ENCODE measurements at places on chromosomes 5 and 9.

DNA sequence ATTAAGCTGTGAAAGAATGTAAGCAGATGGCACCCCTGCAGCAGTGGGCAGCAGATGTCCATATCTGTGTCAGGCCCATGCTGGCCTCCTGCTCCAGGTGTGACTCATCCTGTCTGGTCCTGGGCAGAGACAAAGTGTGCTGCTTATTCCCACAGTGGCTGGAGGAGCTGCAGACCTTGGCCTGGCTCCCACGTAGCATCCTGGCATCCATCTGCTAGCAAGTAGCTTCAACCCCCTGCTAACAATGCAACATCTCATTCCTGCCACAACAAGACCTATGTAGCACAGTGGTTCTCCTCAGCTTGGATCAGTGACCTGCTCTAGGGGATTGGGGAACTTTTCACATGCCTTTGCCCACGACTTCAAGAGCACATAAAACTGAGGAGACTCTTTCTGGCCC lies 126.4 kb upstream of the SLC12A2 start:
- no peak for DNase-seq

DNA sequence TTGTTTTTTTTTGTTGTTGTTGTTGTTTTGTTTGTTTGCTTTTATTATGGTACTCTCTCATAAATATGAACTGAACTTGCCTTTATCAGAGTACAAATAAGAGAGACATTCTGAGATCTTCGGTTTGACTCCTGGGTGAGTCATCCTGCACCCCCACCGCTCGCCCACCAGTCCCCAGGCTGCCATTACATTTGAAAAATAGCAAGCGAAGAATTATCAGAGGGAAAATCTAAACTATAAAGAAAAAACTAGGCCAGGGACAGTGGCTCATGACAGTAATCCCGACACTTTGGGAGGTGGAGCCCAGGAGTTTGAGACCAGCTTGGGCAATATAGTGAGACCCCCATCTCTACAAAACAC lies 122.1 kb upstream of the MAP3K1 start:
- DNase-seq = no peak

GRCh38 chr5:35009019-35009418 lies 38.7 kb downstream of the AGXT2 start:
- DNase-seq = no peak

GRCh38 chr5:169002953-169003555 lies 297.9 kb downstream of the SLIT3 start:
- no peak for DNase-seq

DNA sequence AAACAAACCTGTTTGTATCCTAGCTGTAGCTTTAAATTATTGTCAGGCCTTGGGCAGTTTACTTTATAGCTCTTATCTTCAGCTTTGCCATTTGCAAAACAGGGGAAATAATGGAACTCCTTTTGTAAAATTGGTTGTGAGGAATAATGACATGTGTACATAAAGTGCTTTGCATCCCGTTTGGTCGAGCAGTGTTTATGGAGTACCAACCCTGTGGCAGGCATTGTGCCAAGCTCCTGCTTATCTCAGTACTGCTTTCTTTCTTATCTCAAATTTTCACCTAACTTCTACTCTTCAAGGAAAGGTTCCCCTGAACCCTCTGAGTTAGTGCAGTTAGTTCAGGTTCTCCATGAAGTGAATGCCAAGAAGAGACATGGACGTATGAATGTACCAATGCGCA lies 9.4 kb upstream of the TENT2 start:
- DNase-seq = no peak

DNA sequence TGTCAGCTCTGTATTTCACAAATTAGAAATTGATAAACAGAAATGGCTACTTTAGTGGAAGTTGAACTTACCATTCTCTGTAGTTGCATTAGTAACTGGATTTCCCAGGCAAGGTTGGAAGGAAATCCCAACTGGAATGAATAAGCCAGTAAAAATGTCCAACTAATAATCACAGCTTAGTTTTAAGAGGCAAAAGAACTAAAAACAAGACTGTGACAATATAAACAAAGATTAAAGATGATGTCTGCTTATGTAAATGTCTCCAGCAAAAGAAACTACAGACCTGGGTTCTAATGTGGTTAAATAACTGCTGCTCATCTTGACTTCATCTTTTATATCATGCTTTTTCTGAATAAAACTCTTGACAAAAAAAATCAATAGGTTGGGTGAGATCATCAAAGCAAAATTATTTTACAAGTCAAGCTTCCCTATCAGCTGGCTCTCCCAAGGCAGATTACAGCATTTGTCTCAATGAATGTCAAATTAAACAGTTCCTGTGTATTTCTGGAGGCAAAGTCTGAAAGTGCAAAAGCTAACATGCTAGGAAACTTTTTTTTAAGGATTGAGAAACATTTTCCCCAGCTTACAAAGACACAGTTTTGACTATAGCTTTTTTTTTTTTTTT lies 62.3 kb upstream of the HMHB1 start:
- no peak for DNase-seq

- DNase-seq = no peak
Observed at GRCh38 chr9:22742401-22742800, 295.8 kb downstream of the DMRTA1 start.

DNA sequence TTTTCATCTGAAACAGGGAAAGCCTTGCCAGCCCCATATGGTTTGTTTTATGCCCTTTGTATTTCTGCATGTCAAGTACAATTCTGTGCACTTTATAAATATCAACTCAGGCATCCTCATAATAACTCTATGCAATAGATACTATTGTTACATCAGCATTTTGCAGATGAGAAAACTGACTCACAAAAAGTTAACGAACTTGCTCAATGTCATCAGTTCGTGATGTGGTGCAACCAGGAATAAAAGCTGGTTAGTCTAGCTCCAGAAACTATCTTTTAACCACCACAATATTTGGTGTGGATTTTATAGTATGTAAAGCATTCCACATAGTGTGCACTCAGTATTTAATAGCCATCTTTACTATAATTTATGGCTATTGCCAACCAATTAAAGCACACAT lies 134.9 kb downstream of the MRPS30 start:
- DNase-seq = no peak

DNA sequence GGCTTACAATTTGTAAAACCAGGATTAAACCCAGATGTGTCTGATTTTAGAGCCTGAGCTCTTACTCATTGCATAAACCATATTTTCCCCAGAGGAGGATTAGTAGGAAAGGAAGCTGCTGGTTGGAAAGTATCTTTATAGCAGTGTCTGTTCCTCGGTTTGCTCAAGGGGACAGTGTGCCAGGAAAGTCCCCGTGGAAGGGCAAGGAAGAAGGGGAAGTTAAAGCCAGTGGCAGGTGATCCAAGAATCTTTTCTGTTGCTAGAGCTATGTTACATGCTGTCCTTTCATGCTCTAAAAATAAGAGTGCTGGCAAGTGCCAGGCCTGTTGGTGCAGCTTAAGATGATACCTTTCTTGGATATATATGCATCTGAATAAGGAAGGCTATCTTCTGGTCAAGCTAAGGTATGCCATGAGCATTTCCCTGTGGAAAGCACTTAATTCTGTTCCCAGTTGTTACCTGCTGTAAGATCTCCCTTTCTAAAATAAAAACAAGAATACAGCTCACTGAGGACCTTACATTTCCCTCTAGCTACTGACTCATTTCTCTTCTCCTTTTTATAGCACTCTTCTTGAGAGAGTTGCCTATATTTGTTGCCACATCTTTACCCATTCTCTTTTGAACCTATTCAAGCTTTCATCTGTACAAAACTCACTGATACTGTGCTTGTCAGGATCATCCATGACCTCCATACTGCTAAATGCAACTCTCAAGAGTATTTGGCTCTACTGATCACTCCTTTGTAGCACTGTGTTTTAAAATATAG lies 8.0 kb downstream of the PDCD1LG2 start:
- DNase-seq = no peak

- no peak for DNase-seq
Observed at GRCh38 chr9:33304362-33304761, 14.0 kb downstream of the NFX1 start.

DNA sequence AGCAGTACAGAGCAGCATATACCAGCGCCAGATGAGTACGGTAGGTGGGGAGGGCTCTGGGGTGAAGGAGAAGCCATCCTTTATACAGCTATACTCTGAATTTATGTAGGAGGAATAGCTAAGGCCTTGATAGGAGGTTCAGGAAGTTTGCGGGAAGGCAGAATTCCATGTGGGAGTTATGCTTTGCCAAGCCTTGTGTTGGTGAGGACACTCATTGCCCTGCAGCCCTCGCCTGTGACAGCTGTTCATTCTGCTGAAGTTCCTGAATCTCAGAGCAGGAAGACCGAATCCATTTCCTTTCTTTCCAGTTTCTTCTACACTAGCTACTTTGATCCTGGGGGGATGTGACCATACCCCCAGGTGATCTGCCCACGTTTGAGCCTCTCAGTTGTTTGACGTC lies 7.7 kb downstream of the MFAP3 start:
- DNase-seq = no peak
